ENCODE measurements at places on chromosomes 16 and 17.

DNA sequence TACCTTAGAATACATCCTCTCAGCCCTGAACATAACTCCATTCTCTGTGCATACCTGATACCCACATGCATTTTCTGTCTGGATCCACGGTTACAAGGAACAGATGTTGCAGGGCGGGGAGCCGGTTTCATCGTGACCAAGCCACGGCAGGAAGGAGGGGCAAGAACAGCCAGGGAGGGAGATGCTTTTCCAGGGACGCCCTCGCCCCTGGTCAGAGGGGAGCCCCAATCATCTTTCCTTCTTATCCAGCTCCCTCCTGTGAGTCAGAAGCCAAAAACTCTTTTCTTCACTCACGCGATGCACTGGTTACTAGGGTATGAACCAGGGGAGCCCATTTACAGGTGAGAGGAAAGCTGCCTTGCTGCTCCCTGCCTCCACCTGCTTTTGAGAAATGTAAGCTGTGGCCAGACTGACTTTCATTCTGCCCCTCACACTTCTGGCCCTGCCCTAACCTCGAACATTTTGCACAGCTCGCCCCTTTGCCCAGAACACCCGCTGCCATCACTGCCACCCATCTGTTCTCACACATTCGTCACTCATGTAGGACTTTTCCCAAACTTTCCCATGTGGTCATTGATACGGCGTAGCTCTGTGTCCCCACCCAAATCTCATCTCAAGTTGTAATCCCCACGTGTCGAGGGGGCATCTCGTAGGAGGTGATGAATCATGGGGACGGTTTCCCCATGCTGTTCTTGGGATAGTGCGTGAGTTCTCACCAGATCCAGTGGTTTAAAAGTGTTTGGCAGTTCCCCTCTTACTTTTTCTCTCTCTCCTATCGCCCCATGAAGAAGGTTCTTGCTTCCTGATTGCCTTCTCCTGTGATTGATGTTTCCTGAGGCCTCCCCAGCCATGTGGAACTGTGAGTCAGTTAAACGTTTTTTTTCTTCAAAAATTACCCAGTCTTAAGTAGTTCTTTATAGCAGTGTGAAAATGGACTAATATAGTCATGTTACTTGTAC, 20.5 kb downstream of the FOXL1 start:
- no peak for DNase-seq

- no peak for DNase-seq
Observed at GRCh38 chr16:84718-85406, 6.8 kb downstream of the MPG start.

DNA sequence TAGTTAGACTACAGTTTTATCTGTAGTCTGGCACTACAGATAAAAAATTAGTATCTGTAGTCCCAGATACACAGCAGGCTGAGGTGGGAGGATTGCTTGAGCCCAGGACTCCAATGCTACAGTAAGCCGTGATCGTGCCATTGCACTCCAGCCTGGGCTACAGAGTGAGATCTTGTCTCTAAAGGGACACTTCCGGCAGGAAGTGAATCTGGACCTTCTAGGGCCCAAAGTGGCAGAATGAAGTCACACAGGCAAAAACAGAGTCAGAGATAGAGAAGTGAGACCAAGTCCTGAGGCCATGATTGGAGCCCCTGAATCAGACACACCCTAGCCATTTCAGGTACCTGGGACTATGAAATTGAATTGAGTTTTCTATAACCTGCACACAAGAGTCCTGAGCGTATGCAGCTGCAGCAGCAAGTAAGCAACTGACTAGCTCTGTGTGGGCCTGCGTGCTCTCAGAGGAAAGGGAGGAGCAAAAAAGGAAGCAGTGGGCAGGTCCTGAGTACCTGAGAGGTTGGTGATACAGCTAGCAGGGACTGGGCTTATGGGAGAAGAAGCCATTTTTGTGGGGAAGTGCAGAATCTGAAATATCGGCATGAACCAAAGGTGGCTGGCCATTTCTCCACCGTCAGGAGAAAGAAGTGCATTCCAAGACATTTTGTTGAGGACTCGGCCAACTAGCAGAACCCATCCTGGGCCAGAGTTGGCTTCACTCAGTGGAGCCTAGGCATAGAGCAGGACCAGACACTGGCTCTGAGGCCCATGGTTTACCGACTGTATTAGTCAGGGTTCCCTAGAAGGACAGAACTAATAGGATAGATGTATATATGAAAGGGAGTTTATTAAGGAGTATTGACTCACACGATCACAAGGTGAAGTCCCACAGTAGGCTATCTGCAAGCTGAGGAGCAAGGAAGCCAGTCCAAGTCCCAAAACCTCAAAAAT, 27.2 kb upstream of the BRD7 start:
- no peak for DNase-seq

GRCh38 chr16:21026846-21027245, 123.8 kb downstream of the DNAH3 start:
- no peak for DNase-seq

DNA sequence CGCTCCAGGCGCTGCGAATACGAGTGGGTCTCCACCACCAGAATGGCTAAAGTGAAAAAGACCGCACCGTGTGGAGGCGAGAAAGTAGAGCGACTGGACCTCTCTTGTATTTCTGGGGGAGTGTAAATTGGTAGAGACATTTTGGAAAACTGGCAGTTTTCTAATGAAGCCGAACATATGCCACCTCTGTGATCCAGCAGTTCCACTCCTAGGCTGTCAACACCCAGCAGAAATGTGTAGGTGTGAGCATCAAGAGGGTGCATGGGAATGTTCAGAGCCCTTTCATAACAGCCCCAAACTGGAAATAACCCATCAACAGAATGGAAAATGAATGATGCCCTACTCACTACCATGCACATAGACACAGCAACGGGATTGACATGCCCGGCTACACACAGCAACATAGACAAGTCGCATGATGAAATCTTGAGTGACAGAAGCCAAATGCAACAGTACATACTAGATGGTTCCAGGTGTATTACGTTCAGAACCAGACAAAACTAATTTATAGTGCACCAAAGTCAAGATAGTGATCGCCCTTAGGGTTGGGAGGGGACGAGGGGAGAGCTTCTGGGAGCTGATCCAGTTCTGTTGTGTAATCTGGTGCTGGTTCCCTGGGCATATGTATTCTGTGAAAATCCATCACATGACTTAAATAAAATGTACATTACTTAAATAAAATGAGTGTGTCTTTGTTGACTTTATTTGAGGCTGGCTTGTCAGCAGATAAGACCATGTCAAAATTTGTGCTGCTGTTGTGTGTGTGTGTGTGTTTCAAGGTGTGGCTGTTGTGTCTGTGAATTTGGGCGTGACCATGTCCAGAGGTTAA, 877 bp upstream of the BCL7C start:
- DNase-seq: no peak
